ENCODE measurements at places on chromosomes 5 and 9.

DNA sequence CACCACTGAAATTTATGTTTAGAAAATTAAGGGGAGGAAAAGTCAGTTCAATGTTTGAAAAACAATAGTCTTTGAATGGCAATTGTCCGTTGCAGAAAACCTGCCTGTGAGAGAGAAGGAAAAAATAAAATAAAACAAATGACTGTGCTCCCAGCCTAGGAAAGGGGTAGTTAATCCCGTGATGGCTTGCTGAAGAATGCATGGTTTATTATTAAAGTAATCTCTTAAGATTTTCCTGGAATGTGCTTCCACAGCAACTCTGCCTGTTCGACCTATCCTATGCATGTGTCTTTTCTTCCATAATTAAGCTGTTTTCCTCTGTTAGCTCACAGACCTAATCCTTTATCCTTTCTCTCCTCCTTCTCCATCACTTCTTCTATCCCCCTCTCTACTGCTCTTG, 2.4 kb upstream of the DAB2 start:
- no peak for DNase-seq

- no peak for DNase-seq
Observed at GRCh38 chr5:116531635-116532034, 43.0 kb downstream of the SEMA6A start.

- no peak for DNase-seq
Observed at GRCh38 chr5:36928947-36929346, 52.4 kb downstream of the NIPBL start.

- DNase-seq = no peak
Observed at GRCh38 chr5:73268826-73269225, 95.8 kb downstream of the TMEM174 start.

Measured in stimulated activated CD8-positive, alpha-beta memory T cell treated with anti-CD3 and anti-CD28 coated beads, Interleukin-4, amount 100 ng/mL, for 48 hours (primary cell).